ENCODE measurements at places on chromosomes 2 and 18. TPM values are rescaled to one million over a fixed set of nuclear protein-coding genes. Genes with fewer than 3 reads are reported as not detected.

The CHST9 gene
- total RNA-seq: not detected

The MBOAT2 gene
- total RNA-seq: 87.4 TPM

The FEV gene
- total RNA-seq: not detected

The EFR3B gene
- 0.76 TPM for total RNA-seq

The B3GNT7 gene
- under 0.01 TPM for total RNA-seq

GRCh38 chr2:160566717-160567116 is 73.1 kb upstream of the RBMS1 start:
- H3K27me3 ChIP-seq: no peaks in the 10 kb centered on the region
- 0 out of 2 replicates have a peak overlapping the region, but pooled peaks have one; percentile 7 for H3K27ac ChIP-seq
- DNase-seq: peak; percentile 74

- no peaks in the 10 kb centered on the region for H3K27me3 ChIP-seq
- no peak overlapping the region for H3K27ac ChIP-seq
- DNase-seq: peak; percentile 30
- peak overlapping the region; percentile 73 for H3K4me3 ChIP-seq
- H3K4me1 ChIP-seq: no peaks in the 10 kb centered on the region
These were observed 785.6 kb downstream of the NR4A2 start for GRCh38 chr2:155546721-155547555.

- no peaks in the 10 kb centered on the region for H3K36me3 ChIP-seq
- H3K4me1 ChIP-seq: no peaks in the 10 kb centered on the region
- no peak for DNase-seq
- H3K27me3 ChIP-seq: peaks cover 11% of the 10 kb centered on the region
- no peak overlapping the region for H3K4me3 ChIP-seq
- no peak overlapping the region for H3K27ac ChIP-seq
These were observed 12.0 kb downstream of the UGT1A3 start for GRCh38 chr2:233740870-233741269.

GRCh38 chr18:45974088-45974536 is 7.0 kb upstream of the EPG5 start:
- H3K27ac ChIP-seq: no peak overlapping the region
- H3K4me1 ChIP-seq: peaks cover 14% of the 10 kb centered on the region
- H3K4me3 ChIP-seq: no peak overlapping the region
- H3K27me3 ChIP-seq: no peaks in the 10 kb centered on the region

The TMEM178A gene
- total RNA-seq: 0.32 TPM

DNA sequence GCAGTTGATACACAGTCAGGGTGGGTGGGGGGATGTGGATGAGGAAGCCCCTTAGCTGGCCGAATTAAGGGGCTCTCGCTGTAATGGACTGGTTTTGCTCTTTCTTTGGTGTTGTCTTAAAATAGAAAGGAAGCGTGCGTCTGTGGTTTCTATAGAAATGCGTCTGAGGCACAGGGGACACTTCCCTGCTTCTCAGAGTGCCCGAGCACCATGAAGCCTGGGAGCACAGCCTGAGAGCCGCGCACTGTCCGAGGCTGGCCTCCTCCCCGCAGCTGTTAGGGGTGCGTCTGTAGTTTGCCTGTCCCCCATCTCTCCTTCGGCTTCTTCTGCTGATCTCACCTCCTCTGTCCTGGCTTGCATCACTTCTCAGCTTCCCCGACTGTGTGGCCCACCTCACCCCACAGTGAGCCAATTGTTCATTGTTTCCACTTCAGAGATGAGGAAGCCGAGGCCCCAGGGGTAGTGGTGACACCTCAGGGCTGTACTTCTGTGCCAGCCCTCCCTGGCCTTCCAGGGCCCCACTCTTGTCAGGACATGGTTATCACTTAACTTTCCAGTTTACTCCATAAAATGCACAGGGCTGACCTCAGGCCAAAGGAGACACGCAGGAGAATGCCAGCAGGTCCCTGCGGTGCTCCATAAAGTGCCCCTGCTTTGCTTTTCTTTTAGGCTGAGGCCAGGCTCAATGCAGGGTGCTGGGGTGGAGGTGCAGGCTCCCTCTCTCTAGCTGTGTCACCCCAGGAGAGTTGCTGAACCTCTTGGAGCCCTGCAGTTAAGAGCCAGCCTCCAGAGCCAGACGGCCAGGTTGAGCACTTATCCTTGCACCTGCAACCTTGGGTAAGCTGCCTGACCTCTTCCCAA is 210.6 kb downstream of the SEPTIN10 start:
- H3K36me3 ChIP-seq: no peaks in the 10 kb centered on the region
- H3K27ac ChIP-seq: no peak overlapping the region
- H3K4me3 ChIP-seq: no peak overlapping the region

DNA sequence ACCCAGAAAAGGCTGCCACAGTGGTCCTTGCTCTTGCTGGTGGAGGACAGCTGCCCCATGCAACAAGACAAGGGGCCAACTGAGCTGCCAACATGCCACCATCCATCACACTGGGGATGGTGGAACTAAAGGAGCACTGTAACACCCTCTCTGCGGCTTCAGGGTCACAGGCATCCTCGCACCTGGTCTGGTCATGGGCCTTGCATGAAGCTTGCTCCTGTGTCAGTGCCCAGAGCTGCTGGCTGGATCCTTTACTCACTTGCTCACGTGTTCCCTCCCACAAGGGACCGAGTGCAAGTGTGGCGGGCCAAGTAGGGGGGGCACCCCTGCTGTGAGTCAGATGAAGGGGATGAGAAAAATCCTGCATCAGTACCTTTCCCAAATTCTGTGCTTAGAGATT is 972.3 kb upstream of the DDX18 start:
- no peak overlapping the region for H3K4me3 ChIP-seq
- H3K27ac ChIP-seq: no peak overlapping the region
- H3K27me3 ChIP-seq: no peaks in the 10 kb centered on the region
- H3K4me1 ChIP-seq: no peaks in the 10 kb centered on the region

DNA sequence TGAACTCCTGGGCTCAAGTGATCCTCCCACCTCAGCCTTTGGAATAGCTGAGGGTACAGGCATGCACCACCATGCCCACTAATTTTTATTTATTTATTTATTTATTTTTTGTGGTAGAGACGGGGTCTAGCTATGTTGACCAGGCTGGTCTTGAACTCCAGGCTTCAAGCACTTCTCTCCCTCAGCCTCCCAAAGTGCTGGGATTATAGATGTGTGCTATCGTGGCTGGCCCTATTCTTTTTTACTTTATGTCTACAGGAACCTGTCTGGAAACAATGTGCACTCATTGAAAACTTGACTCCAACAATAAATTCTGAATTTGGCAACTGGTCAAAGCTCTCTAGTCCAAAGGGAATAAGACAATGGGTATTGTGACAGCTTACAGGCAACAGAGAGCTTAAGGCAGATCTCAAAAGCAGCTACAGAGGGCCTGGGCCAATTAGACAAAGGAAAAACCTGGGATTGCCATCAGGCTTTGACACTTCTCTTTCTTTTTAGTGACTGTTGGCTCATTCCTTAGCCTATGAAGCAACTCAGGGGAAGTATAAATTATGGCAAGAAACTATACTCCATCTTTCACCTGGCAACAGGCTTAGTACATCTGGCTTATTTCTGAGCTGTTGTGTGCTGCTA is 55.1 kb upstream of the RAPGEF4 start:
- H3K4me3 ChIP-seq: no peak overlapping the region
- no peak overlapping the region for H3K27ac ChIP-seq
- no peaks in the 10 kb centered on the region for H3K27me3 ChIP-seq
- H3K4me1 ChIP-seq: no peaks in the 10 kb centered on the region
- no peak for DNase-seq

The SMAD4 gene
- total RNA-seq: 90.4 TPM

The ZC3H6 gene
- 3.3 TPM for total RNA-seq

The GDF7 gene
- total RNA-seq: not detected

The DAW1 gene
- total RNA-seq: under 0.01 TPM

The PRADC1 gene
- total RNA-seq: 44.3 TPM

The DSC3 gene
- not detected for total RNA-seq

The REEP1 gene
- not detected for total RNA-seq

GRCh38 chr2:25617948-25618646 is 55.3 kb downstream of the DTNB start:
- H3K36me3 ChIP-seq: no peaks in the 10 kb centered on the region
- peak; percentile 85 for DNase-seq
- H3K4me3 ChIP-seq: peak overlapping the region; percentile 36
- no peaks in the 10 kb centered on the region for H3K27me3 ChIP-seq
- peaks cover 17% of the 10 kb centered on the region for H3K4me1 ChIP-seq

GRCh38 chr2:172555272-172555521 is 693 bp upstream of the PDK1 start:
- no peak for DNase-seq
- H3K36me3 ChIP-seq: no peaks in the 10 kb centered on the region
- H3K27me3 ChIP-seq: no peaks in the 10 kb centered on the region
- peak overlapping the region; percentile 91 for H3K4me3 ChIP-seq

DNA sequence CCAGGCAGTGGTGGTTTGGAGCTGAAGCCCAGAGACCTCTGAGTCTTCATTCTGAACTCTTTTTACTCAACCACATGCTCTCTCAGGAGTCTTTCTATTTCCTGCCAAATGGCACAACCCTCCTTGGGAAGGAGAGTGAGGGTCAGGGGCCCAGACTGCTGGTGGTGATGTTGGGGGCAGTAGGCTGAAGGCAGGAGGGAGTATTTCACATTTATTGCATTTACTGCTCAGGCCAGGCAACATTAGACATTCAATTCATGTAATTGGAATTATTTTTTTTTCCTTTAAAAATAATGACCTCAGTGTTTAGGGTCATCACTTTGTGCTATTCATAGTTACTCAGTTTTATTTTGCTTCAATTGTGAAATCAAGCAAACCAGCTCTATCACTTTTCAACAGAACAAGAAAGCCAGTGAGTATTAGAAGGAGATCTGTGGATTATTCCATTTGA is 311.3 kb upstream of the NT5C1B start:
- peak overlapping the region; percentile 63 for H3K27ac ChIP-seq
- no peaks in the 10 kb centered on the region for H3K36me3 ChIP-seq
- no peaks in the 10 kb centered on the region for H3K27me3 ChIP-seq
- peaks cover 41% of the 10 kb centered on the region for H3K4me1 ChIP-seq
- peak; percentile 56 for DNase-seq
- peak overlapping the region; percentile 15 for H3K4me3 ChIP-seq

The VIT gene
- not detected for total RNA-seq

GRCh38 chr2:37390777-37391176 is 46.3 kb downstream of the QPCT start:
- 0 out of 2 replicates have a peak overlapping the region, but pooled peaks have one; percentile 16 for H3K4me3 ChIP-seq
- H3K36me3 ChIP-seq: no peaks in the 10 kb centered on the region
- H3K27me3 ChIP-seq: no peaks in the 10 kb centered on the region

- H3K4me1 ChIP-seq: peaks cover 29% of the 10 kb centered on the region
- peak; percentile 75 for DNase-seq
- no peaks in the 10 kb centered on the region for H3K36me3 ChIP-seq
- no peaks in the 10 kb centered on the region for H3K27me3 ChIP-seq
These were observed 236.7 kb downstream of the PRKCE start for GRCh38 chr2:45888167-45888566.

DNA sequence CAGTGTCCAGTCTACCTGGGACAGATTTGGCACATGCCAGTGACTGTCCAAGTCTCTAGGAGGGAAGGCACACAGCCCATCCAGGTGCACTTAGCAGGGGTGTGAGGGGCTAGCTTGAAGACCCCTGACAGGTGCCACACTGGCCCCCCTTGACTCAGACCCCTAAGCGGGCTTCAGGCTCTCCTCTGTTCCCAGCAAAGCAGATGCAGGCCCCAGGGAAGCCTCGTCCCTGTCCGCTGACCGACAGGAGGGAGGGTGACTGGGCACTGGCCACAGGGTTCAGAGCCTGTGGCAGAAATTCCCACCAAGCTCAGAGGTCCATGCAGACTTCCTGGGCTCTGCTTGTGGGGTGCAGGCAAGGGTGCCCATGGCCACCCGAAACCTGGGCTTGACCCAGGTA is 239.8 kb upstream of the MYT1L start:
- no peaks in the 10 kb centered on the region for H3K27me3 ChIP-seq
- H3K36me3 ChIP-seq: no peaks in the 10 kb centered on the region
- no peaks in the 10 kb centered on the region for H3K4me1 ChIP-seq
- H3K27ac ChIP-seq: no peak overlapping the region
- no peak overlapping the region for H3K4me3 ChIP-seq

- H3K27ac ChIP-seq: no peak overlapping the region
- peaks cover 5% of the 10 kb centered on the region for H3K4me1 ChIP-seq
- H3K36me3 ChIP-seq: no peaks in the 10 kb centered on the region
These were observed 1.3 kb downstream of the RASGRP3 start for GRCh38 chr2:33477473-33478468.

DNA sequence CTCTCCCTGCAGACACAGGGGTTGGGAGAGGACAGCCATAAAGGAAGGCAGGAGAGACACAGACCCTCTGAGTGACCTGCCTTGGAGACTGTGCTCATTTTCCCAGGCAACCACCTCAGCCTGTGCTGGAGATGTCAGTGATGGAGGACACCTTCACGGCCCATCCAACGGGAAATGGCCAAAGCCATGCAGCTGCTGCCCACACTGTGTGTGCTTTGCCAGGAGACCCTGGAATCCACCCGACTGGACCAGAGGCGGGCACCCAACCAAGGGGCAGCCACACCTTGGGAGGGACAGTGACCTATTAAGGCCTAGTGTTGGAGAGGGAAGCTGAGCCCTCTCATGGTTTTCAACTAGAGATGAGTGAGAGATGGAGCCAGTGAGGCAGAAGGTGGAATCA is 192.5 kb downstream of the SMAD2 start:
- H3K4me1 ChIP-seq: no peaks in the 10 kb centered on the region
- H3K27me3 ChIP-seq: 0 out of 2 replicates have a peak, but pooled peaks cover 4% of the 10 kb centered on the region
- H3K4me3 ChIP-seq: no peak overlapping the region
- H3K36me3 ChIP-seq: no peaks in the 10 kb centered on the region

The C2orf92 gene
- total RNA-seq: 3.4 TPM

DNA sequence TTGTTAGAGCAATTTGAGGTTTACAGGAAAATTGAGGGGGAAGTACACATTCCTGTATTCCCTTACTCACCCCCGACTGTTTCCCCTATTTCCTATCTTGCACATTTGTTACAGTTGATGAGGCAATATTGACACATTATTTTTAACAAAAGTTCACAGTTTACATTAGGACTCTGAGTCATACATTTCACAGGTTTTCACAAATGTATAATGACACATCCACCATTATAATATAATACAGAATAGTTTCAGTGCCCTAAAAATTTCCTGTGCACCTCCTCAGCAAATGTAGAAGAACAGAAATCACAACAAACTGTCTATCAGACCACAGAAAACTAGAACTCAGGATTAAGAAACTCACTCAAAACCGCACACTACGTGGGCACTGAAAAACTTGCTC is 160.6 kb upstream of the RMP24 start:
- H3K27me3 ChIP-seq: no peaks in the 10 kb centered on the region
- H3K36me3 ChIP-seq: no peaks in the 10 kb centered on the region
- H3K4me3 ChIP-seq: no peak overlapping the region
- no peak overlapping the region for H3K27ac ChIP-seq

DNA sequence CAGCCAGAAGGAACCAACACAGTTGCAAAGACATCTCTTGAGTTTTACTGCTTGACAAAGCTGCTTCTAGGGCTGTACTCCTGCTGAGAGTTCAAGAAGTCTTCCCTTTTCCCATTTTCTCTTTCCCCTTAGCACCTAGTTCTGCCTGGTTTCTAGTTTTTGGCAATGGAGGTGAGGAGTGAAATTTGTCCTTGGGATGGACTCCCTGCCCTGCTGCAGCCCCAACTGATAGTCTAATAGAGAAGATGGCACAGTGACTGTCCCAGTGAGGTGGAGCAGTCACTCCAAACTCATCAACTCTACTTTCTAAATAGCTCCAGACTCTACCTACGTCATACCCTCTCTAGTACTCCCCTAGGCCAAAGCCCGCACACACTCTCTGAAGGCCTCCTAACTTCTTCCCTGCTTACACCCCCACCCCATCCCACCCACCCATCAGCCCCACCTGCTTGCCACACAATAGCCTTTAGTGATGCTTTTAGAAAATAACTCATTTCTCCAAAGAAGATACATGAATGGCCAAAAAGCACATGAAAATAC is 164.4 kb downstream of the DDX1 start:
- no peak overlapping the region for H3K4me3 ChIP-seq
- DNase-seq: no peak
